ENCODE measurements at places on chromosomes 1 and 21. TPM values are rescaled to one million over a fixed set of nuclear protein-coding genes. Genes with fewer than 3 reads are reported as not detected.

- no peak for DNase-seq
Observed at GRCh38 chr21:25944672-25945213, 210.0 kb downstream of the GABPA start.

GRCh38 chr1:82632155-82632554 is 831.4 kb downstream of the ADGRL2 start:
- no peak for DNase-seq

- no peak for DNase-seq
Observed at GRCh38 chr1:156910309-156910782, 10.1 kb upstream of the LRRC71 start.

DNA sequence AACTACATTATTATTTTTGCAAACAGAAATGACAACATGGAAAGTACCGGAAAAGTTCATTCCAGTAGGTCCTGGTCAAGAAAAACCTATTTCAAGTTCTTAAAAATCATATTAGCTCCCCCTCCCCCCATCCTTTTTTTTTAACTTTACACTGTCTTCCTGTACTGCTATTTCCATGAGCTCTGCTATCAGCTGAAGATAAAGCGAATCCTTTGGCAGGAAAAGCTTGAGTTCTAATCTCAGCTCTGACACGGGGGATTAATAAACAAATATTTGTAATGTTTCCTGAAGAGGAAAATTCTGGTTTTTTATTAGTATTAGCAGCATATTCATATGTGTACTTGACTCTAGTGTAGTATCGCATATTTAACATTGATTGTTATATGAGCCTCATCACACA is 190.7 kb upstream of the ESRRG start:
- DNase-seq, result no peak

- DNase-seq, result peak; percentile 93
Observed at GRCh38 chr1:37448691-37449417, 25.5 kb upstream of the ZC3H12A start.

DNA sequence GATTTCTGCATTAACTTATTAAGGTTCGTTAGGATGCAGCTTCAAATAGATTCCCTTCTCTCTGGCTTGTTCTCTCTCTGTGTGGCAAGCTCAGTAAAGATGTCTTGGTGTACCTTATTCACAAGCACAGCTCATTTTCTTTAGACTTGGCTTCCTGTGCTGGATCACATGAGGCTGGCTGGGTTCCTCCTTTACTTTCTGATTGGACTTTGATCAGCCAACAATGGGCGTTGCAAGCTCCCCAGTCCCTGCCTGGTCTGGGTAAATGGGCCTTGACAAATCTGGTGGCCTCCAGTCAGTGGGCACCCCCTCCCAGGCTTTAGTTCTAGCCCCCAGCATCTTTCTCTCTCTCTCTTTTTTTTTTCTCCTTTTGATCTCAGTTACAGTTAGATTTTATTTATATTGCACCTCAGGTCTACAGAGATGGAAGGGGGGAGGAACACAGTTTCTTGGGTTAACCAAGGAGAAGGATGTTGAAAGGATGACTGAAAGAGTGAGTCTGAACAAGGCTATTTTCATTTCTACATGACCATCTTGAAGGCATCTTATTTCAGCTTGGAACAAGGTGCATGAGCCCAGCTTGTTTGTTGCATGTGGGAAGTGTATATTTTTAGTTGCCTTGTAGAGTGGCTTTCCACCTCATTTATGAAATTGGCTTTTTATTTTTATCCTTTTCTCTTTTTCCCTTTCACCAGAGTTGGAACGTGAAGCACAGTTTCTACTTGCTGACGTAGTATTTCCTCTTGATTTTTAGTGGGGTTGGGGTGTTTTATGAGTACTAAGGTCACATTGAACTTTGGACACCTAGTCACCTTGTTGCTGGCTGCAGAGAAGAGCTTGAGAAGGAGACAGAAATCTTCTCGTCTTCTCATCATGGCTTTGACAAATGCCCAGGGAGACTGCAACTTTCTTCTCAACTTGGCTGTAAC is 77.1 kb downstream of the PBX1 start:
- DNase-seq, result no peak

- DNase-seq, result no peak
Observed at GRCh38 chr1:30037251-30038118, 685.9 kb downstream of the MATN1 start.

DNA sequence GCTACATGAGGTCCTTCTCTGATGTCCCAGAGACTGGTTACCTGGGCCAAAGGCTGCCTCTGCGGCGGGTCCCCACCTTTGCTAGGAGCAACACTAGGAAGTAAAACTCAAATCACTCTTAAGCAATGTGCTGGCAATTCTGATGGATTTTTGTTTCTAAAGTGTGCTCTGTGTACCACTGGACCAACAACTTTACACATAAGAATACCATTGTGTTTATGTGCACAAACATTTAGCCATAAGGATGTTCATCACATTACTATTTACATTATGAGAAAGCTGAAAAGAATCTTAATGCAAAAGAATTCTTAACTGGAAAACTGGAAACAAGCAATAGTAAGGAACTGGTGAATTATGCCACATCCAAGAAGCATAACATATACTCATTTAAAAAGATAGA is 38.6 kb downstream of the SSBP3 start:
- no peak for DNase-seq

DNA sequence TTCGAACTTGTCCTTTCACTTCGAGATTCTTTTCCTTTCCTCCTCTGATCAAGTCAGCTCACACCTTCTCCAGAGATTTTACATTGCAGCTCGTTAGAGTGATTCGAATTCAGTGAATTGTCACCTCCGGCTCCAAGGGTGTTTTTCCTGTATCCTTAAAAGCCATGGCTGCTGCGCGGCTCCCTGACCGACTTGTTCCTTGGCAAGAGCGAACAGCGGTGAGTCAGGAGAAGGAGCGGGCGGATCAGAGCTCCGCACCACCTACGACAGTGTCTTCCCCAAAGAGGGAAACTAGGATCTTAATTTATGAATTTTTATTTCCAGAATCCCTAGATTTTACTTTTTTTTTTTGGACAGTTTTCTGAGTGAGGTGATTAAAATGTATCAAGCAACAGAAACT is 204.4 kb upstream of the ADGRL2 start:
- no peak for DNase-seq

DNA sequence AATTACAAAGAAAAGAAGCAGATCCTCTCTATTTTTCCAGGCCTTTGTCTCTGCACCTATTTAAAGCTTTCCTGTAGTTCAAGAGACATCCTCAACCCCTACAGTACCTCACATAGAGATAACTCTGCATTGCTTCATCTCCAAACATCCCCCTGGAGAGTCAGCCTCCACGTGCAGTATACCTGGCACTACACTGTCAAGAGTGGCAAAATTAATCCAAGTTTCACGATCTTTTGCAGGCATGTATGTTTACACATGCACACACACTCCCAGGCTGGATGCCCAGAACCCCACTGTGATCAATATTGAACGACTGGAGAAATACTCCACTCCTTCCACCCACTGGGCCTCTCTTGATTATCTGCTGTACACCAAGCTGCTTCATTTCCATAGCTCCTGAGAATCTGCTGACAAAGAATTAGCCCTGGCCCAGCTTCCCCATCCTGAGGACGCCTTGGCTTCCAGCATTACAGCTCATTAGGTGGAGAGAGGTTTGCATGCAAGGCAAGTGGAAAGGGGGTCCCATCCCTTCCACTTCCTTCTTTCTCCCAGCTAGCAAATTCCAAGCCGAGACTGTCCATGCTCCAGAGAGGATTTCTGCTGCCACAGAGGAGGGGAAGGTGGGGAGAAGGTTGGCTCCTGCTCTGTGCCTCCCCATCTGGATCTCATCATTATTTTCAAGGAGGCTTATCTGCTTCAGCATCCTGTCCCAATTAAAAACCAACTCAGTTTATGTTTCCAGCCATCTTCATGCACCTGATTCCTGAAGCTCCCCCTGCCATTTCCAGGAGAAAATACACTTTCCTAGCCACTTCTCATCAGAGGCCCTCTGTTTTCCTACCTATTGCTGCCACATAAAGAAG is 66.5 kb upstream of the GOLT1A start:
- DNase-seq, result no peak

DNA sequence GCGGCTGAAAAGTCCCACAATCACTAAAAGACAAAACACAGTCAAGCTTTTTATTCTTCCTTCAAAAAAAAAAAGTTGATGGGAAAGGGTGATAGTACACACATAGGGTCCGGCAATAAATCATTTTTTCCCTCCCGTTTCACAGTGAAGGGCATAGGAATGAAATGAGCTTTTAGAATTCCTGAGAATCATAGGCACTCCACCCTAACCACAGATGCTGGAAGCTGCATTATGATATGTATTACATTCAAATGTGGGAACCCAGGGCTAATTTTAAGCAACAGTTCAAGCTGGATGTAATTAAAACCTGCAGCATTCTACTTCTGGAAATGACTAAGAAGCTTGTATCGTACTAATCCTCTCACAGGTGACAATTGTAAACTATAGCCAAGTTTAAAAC is 75.7 kb upstream of the KCNJ15 start:
- no peak for DNase-seq

DNA sequence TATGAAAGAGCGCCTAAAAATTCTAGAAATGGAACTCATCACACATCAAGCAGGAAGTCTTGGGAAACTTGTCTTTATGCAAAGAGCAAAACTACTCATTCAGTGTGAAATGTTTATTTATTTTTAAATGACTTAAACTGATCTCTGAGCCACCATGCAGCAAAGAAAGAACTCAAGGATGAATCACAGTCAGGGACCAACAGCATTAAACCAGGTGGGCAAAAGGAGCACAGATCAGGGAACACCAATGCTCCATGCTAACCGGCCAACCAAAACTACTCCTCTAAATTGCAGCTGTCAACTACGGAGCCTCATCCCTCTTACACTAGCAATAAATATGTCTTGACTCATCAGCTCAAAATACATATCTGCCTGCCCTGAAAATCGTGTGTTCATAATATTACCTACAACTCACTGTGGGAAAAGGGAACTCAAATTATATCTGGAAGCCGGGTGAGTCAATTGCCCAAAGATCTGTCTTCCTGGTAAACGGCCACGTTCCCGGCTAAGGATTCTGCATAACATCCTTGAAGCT is 129.2 kb downstream of the PTPN14 start:
- DNase-seq, result peak; percentile 88

DNA sequence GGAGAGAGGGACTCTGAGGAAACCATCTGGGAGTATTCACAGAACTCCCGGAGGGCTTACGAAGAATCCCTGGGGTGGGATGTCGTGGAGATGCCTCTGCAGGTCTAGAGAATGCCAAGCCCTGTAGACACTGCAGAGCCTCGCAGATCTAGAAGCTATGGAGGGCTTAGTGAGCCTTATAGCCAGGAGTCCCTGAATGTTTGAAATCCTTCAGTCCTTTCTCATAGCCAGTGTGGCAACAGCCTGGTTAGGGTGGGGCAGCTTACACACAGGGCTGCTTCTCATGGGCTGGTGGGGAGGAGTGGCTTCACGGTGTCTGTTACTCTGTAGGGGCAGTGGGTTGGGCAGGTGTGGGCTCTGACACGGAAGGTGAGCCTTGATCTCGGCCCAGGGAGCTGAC is 44.2 kb upstream of the KDM4A start:
- peak; percentile 19 for DNase-seq

- no peak for DNase-seq
Observed at GRCh38 chr1:179632868-179633267, 41.2 kb downstream of the TDRD5 start.

DNA sequence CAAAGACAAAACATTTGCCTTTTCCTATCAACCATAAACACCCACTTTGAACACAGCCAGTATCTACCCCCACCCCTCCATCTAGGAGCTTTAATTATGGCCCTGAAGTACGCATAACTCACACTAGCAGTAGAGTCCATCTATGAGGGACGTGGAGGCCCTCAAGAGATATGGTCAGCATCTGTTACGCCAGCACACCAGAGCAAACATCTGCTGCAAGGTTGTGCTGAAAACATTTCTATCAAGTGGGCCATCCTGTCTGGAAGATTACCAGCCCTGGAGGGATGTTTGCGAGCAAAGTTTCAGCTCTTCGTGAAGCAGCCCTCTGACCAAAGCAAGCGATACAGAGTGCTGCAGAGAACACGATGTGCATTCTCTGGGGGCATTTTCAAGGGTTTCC is 74.6 kb downstream of the SLC45A1 start:
- DNase-seq, result no peak

GRCh38 chr1:146049436-146049835 is 27.9 kb upstream of the HJV start:
- no peak for DNase-seq

- DNase-seq, result no peak
Observed at GRCh38 chr1:9086796-9087195, 17.4 kb upstream of the SLC2A5 start.

The SLC16A4 gene
- 12.4 TPM for polyA plus RNA-seq

The DMRTA2 gene
- not detected for polyA plus RNA-seq

The ZFP69B gene
- polyA plus RNA-seq, result 2.9 TPM

The LAMC1 gene
- 69.5 TPM for polyA plus RNA-seq

The NSL1 gene
- polyA plus RNA-seq, result 22.0 TPM

The GJB3 gene
- 232 TPM for polyA plus RNA-seq

The PEAR1 gene
- polyA plus RNA-seq, result 0.17 TPM

The NIBAN1 gene
- polyA plus RNA-seq, result 3.2 TPM

The TTC39A gene
- 0.43 TPM for polyA plus RNA-seq

The TSPEAR gene
- not detected for polyA plus RNA-seq

The DNASE2B gene
- polyA plus RNA-seq, result not detected

The TSEN15 gene
- polyA plus RNA-seq, result 23.6 TPM
